ENCODE measurements at places on chromosomes 6 and 20. TPM values are rescaled to one million over a fixed set of nuclear protein-coding genes. Genes with fewer than 3 reads are reported as not detected.

CHD6 gene
- total RNA-seq: 16.8 TPM

OR2H1 gene
- total RNA-seq: not detected

RHAG gene
- total RNA-seq: 0.71 TPM

PRKN gene
- 3.7 TPM for total RNA-seq

GSTA3 gene
- not detected for total RNA-seq

FAM217A gene
- not detected for total RNA-seq

PRRT1 gene
- total RNA-seq: 0.13 TPM

MYCT1 gene
- total RNA-seq: 6.6 TPM

NKAIN4 gene
- total RNA-seq: not detected

PCMTD2 gene
- total RNA-seq: 28.9 TPM

VIP gene
- 0.25 TPM for total RNA-seq

NDRG3 gene
- total RNA-seq: 5.2 TPM

BIRC7 gene
- total RNA-seq: not detected

CYP39A1 gene
- total RNA-seq: 45.3 TPM

WRNIP1 gene
- total RNA-seq: 17.9 TPM

Measured in right lobe of liver (tissue), 6 donors.